Effector memory CD4-positive, alpha-beta T cell (primary cell): ENCODE measurements at places on chromosomes 5 and 9.

- DNase-seq: no peak
Observed at GRCh38 chr9:14021871-14022525, 291.9 kb downstream of the NFIB start.

- DNase-seq: no peak
Observed at GRCh38 chr9:107838766-107839165, 349.2 kb upstream of the KLF4 start.

GRCh38 chr9:28032268-28032590 is 458.9 kb upstream of the C9orf72 start:
- no peak for DNase-seq

DNA sequence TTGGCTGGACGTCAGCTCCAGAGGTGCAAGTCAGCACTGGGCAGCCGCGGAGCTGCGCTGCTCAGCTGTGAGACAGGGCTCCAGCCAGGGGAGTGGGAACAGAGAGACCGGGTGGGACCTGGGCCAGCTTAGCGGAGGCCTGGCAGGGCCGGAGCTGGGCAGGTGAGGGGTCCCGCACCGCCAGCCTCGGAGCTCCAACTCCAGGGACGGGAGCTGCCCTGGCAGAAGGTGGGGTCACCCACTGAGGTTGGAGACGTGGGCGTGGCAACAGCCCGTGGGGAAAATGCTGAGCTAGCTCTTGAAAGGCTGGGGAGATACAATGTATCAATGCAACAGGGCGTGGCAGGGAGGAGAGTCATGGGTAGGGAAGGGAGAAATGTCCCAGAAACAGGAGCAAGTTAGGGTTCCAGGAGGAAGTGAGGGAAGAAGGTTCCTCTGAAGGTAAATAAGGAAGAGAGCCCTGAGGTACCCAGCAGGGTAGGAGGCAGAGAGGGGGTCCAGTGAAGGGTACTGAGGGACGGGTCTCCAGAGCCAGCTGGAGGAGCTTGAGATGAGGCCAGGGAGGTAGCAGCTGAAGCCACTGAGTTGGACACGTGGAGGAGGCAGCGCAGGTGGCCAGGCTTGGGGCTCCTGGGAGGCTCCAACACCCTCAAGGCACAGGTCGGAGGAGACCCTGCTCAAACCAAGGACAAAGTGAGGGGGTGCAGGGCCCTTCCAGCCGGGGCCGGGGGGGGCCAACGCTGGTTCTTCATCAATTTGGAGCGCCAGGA is 736 bp upstream of the NKD2 start:
- no peak for DNase-seq

DNA sequence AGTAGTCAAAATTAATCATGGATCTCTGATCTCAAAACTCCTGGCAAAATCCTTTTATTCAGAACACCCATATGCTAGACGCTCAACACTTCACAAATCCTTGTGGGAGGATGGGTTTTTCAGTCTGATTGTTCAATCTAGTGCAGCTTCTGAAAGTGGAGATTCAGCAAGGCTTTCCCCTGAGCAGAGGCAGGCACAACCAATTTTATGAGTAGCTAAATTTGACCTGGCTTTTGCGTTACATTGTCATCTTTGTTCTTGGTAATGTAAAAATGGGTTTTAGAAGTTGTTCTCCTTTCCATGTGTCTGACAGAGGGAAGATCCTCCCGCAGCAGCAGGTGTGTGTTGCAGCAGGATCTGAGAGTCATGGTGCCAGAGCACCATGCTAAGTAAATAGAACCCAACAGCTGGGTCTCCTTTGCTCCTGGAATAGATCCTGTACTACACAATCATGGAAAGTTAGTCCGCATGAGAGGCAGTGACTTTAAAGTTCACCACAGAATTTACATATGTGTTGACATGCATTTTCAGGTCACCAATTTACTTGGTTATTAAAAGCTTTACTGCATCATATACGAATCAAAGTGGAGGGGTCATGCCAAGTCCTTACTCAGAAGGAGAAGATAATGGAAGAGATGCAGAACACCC is 70.1 kb upstream of the MEF2C start:
- no peak for DNase-seq

DNA sequence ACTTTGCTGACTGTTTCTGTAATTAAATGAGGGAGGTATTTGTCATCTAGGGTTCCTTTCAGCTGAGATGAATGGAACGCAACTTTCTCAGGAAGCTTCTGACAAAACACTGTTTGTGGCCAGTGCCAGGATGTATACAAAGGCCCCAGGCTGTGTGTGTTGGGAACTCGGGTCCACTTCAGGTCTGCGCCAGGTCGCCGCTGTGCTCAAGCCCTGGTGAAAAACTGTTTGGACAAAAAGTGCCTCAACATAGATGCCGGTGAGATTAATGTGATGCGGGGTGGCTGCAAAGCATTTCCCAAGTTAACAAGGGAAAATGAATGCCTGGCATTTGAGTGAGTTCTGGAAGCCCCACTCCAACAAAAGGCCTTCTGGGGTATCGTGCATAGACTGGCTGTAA is 156.4 kb downstream of the GABBR2 start:
- DNase-seq: no peak

DNA sequence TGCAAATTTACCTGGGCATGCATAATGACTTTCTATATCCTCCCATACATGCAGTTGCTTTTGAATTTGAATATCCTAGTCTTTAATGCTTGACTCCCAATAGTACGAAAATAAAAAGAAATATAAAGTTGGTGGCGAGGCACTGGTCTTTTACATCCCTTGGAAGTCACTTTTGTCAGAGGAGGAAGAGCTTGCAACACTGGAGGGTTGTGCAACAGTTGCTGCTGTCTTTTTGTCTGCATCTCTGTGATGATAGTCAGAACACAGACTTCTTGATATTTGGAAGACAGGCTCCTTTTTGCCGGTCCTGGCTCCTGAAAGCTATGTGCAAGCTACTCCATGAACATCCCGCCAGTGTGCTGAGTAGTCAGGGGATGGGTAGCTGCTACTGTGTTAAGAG is 16.8 kb upstream of the SGCD start:
- DNase-seq: no peak

GRCh38 chr9:91411096-91411771 is 12.4 kb downstream of the NFIL3 start:
- no peak for DNase-seq

GRCh38 chr9:29644514-29644913 is 2071.2 kb upstream of the C9orf72 start:
- DNase-seq: no peak

DNA sequence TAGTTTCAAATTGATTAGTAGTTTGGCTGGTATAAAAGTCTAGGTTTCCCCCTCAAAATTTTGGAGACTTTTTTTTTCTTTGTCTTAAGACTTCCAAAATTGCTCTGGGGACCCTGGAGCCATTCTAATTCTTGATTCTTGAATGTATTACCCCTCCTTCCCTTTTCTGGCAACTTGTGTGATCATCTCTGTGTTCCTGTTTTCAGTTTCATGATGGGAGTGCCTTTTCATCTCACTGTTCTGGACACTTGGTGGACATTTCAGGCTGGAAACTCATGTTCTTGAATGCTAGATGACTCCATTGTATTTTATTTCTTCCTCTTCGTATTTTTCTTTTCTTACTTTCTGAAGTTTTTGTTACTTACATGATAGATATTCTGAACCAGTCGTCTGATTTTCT is 57.3 kb upstream of the LRRC70 start:
- no peak for DNase-seq

- no peak for DNase-seq
Observed at GRCh38 chr9:1490341-1491232, 440.4 kb downstream of the DMRT2 start.

DNA sequence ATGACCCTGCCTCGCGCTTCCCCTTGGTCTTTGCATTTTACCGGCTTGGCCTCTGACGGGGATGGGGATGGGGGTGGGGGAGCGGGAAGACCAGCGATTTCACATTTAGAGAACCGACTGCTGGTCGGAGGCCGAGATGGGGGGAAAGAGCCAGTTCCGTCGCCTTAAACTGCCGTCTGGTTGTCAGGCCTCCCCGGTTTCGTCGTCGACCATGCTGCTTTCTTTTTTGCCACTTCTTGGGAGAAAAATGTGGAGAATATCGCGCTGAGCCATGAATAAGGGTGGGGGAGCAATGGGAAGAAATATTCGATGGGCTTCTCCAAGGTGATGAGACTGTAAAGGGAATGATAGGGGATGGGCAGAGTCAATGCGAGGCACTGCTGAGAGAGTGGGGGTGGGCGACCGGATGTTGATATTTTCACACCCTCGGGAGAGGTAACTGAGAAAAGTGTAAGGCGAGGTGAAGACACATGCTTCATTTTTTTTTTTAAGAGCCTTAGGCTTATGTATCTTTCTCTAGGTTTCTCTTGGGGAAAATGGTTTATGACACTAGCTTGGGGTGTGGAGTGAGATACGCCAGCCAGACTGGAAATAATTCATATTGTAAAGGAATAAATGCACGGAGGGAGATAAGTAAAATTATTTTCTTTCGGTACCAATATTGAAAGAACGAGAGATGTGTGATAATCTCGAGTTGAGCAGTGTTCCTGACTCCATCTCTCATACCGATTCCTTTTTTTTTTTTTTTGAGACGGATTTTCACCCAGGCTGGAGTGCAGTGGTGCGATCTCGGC is 1.1 kb downstream of the KIF2A start:
- DNase-seq: peak; percentile 28

GRCh38 chr5:142820447-142820846 is 50.3 kb downstream of the ARHGAP26 start:
- DNase-seq: no peak

GRCh38 chr5:178461004-178461730 is 129.0 kb downstream of the COL23A1 start:
- DNase-seq: no peak

GRCh38 chr5:194603-195209 is 3.4 kb downstream of the LRRC14B start:
- DNase-seq: no peak

- DNase-seq: no peak
Observed at GRCh38 chr9:37377688-37378612, 44.5 kb upstream of the GRHPR start.

DNA sequence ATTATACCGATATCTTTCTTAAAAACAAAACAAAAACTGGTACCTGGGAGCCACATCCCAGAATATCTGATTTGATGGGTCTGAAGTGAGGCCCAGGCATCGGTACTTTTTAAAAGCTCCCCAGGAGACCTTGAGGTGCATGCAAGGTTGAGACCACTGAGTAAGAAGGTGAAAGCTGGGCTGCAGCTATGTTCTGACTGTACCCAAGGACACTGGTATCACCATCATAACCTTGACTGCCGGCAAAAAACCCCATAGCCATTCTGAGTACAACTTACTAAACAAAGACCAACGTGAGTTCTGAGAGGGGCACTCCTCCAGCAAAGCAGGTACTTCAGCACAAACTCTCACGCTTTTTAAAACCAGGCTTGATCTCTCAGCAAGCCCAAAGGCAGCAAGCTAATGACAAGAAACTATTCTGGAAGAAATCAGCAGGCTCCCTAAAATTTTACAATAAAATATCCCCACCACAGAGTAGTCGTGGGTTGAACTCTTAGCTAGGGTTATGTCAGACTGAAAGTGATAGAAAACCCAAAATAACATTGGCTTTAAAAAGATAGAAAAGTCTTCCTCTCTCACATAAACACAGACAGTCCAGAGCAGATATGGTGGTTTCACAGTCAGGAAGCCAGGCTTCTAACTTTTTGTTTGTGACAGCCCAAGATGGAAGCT is 263.9 kb downstream of the SAXO1 start:
- DNase-seq: no peak

DNA sequence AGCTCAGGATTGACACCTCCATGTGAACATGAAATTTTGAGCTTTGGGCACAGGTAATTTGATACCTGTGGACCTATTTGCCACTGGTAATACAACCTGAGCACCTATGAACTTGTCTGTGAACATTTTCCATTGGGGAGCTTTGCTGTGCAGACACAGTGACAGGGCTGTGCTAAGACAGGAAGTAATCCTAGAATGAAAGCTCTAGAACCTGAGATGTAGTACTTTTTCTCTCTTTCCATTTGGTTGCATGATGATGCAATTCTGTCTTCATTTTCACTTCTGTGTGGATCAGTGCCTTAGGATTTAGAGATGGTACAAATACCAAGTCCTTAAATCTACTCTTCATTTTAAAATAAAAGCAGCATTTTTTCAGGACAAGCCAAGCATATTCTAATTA is 216.9 kb downstream of the NR3C1 start:
- DNase-seq: no peak

DNA sequence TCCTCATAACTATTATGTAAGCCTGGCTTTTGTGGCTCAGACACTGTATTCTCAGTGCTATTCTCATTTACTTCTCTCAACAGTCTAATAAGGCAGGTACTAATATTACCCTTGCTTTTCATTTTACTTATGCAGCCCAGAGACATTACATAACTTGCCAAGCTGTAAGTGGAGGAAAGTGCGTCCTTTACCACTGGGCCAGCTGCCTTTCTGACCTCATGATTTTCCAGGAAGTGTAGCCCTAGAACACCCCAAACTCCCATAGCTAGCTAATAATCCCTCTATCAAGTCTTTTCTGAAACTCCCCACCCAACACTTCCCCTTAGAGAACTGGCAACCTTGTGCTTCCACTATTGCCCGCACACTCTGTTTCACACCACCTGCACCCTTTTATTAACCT is 192.9 kb upstream of the HMHB1 start:
- DNase-seq: no peak

- DNase-seq: no peak
Observed at GRCh38 chr9:14314929-14315874, 1.3 kb upstream of the NFIB start.

- no peak for DNase-seq
Observed at GRCh38 chr9:138050472-138051330, 173.1 kb downstream of the CACNA1B start.

- DNase-seq: no peak
Observed at GRCh38 chr5:130795037-130795436, 370.0 kb downstream of the HINT1 start.

GRCh38 chr9:36485647-36486328 is 85.7 kb upstream of the RNF38 start:
- no peak for DNase-seq

- no peak for DNase-seq
Observed at GRCh38 chr5:114265432-114266060, 96.3 kb upstream of the KCNN2 start.

- no peak for DNase-seq
Observed at GRCh38 chr5:160824301-160825001, 27.6 kb downstream of the ATP10B start.

GRCh38 chr5:1242733-1243486 is 17.7 kb downstream of the SLC6A18 start:
- no peak for DNase-seq
